NCI-H1436 treated with DMSO at 0.1 percent for 48 hours (cell line): ENCODE measurements at places on chromosomes 5 and 9.

DNA sequence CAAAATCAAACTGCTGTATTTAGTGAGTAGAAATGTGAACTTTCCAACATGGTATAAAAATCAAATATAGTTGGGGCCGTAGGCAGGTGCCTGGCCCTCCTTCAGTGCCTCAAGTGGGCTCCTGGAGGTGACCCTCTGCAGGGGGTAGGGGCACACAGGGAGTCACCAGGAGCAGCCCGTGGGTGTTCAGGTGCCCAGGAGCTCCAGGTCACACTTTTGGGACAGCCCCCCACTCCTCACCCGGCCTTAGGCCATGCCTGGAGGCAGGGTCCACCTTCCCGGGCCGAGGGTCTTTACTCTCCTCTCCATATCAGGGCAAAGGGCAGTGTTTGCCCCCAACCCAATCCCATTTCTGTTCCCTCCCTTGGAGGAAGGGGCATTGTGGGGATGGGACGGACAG lies 108.0 kb upstream of the MTAP start:
- no peak for DNase-seq

DNA sequence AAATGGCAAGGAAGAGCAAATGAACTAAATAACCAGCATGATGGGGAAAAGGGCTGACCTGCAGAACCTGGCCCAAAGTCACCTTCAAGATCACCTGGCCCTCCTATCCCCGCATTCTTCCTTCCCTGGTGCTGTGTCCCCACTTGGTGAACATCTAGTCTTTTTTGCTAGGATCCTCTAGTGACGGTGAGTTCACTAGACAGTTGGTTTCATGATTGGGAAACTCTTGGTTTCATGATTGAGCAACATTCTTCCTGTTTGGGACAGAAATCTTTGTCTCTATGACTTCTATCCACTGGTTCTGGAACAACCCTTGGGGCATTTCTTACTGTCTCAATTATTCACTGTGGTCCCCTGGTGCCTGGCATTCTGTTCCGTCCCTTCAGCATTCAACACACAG lies 50.2 kb upstream of the DAB2IP start:
- DNase-seq = no peak

GRCh38 chr5:134437847-134438581 lies 26.3 kb upstream of the CDKN2AIPNL start:
- no peak for DNase-seq

GRCh38 chr5:17663182-17663581 lies 28.9 kb downstream of the TAF11L14 start:
- no peak for DNase-seq

DNA sequence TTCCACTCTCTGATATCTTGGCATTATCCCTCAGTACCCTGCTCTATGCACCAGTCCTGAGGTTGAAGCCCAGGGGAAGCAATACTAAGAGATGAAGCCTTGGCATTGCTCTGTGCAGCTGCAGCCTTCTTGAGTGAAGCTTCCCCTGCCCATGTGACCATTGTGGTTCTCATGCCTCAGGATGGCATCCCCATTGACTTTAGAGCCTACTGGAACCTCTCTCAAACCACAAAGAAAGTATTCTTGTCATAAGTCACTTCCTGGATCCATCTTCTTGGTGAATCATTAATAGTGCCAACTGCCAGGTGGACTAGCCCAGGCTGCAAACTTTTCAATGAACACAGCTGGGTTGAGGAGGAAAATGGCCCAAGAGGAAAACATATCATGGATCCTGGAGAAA lies 283.9 kb upstream of the RFX3 start:
- DNase-seq = no peak

GRCh38 chr9:90012949-90013348 lies 408.1 kb downstream of the GADD45G start:
- no peak for DNase-seq

GRCh38 chr9:92138157-92138959 lies 23.1 kb upstream of the SPTLC1 start:
- no peak for DNase-seq

DNA sequence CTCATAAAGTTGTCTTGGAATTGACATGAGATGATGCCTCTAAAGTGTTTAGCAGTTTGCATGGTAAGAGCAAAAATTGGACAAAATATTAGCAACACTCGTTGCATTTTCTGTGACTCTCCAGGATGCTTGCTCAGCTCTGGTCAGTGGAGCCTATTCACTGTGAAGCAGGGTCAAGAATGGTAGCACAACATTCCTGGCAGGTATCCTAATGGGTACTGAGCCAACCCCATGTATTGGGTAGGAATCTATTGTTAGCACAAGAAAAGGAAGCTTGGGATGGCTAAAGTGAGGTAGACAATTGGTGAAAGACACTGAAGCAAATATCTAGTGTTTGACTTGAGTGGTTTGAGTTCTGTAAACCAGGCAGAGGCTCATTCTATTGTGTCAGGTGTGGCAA lies 10.4 kb upstream of the ACTBL2 start:
- DNase-seq = no peak

DNA sequence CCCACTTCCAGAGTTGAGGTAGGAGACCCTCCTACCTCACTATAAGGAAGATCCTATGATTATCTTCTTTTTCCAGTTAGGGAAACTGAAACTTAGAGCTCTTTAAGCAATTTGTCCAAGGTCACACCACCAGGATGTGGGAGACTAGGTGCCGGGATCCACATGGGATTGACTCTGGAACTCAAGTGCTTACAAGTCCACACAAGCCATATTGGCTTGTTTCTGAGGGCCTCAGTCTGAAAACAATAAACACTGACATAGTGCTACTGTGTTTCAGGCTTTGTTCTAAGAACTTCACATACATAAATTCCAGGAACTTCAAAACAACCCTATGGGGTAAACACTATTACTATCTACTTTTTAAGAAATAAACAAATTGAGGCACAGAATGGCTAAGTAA lies 481.3 kb downstream of the ZSWIM6 start:
- no peak for DNase-seq

GRCh38 chr9:7121055-7121454 lies 363.3 kb downstream of the KDM4C start:
- DNase-seq = no peak

GRCh38 chr5:126301056-126301455 lies 122.2 kb upstream of the GRAMD2B start:
- no peak for DNase-seq

GRCh38 chr5:118905196-118905595 lies 83.2 kb downstream of the DTWD2 start:
- no peak for DNase-seq

- no peak for DNase-seq
Measured at GRCh38 chr5:169934990-169935389, 45.3 kb downstream of the INSYN2B start.

GRCh38 chr9:70007831-70008230 lies 35.8 kb upstream of the MAMDC2 start:
- DNase-seq = no peak

GRCh38 chr5:107937651-107938355 lies 267.1 kb upstream of the EFNA5 start:
- DNase-seq = no peak

GRCh38 chr5:133680830-133681565 lies 68.7 kb upstream of the FSTL4 start:
- DNase-seq = no peak

DNA sequence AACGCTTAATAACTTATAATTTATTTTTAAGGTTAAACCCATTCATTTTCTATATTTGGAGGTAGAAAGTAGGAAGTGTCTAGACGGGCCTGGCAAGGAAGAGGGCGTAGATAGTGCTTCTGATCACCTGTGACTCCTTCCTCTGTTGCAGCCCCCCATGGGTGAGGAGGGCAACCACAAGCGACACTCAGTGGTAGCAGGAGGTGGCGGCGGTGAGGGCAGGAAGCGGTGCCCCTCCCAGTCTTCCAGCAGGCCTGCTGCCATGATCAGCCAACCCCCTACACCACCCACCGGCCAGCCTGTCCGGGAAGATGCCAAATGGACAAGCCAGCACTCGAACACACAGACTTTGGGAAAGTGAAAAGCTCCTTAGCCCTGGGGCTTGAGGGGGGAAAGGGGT lies 36.7 kb downstream of the FAXDC2 start:
- no peak for DNase-seq

GRCh38 chr9:24118190-24118589 lies 292.1 kb upstream of the ELAVL2 start:
- no peak for DNase-seq

GRCh38 chr5:98721231-98721928 lies 52.1 kb upstream of the RGMB start:
- no peak for DNase-seq

- no peak for DNase-seq
Measured at GRCh38 chr5:130496215-130496614, 592.0 kb downstream of the CHSY3 start.

DNA sequence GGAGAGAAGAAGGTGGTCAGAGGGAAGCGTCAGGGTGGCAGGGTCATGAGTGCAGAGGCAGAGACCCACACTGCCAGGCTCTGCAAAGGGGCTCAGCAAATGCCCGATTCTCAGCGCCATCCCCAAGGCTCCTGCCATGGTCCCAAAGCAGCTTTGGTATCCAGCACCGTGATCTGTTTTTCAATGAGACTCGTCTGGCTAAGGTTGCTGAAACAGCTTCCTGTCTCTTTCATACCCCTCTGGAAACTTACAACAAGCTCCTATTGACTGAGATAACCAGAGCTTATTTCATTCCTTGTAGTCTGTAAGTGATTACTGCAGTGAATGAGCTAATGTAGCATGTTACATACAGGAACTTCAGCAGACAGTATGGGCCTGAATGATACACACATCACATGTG lies 568.6 kb upstream of the DAP start:
- DNase-seq = no peak

- DNase-seq = no peak
Measured at GRCh38 chr9:28502741-28503140, 929.5 kb upstream of the C9orf72 start.

- DNase-seq = no peak
Measured at GRCh38 chr5:132526974-132527564, 16.3 kb downstream of the IL5 start.

DNA sequence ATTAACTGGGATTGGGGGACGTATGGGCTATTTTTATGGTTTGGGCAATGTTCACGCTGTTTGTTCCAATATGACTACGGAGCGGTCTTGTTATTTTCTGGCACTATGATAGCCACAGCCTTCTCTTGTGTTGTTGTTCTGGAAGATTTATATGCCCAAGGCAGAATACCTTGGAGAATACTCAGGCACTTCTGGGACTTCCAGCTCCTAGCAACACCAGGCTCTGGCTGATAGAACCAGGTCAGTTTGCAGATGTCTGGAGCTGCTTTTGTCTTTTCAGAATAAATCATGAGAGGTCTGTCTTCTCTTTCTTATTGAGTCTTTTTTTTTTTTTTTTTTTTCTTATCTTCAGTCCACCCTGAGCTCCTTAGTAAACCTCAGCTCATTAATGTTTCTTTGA lies 262.5 kb downstream of the MED10 start:
- DNase-seq = no peak
